ENCODE measurements at places on chromosomes 2 and 18.

- DNase-seq, result no peak
Measured at GRCh38 chr18:26738706-26739105, 126.8 kb downstream of the AQP4 start.

- no peak for DNase-seq
Measured at GRCh38 chr2:70381821-70382220, 80.0 kb upstream of the FAM136A start.

GRCh38 chr2:241853651-241854341 lies 4.9 kb downstream of the PDCD1 start:
- no peak for DNase-seq

DNA sequence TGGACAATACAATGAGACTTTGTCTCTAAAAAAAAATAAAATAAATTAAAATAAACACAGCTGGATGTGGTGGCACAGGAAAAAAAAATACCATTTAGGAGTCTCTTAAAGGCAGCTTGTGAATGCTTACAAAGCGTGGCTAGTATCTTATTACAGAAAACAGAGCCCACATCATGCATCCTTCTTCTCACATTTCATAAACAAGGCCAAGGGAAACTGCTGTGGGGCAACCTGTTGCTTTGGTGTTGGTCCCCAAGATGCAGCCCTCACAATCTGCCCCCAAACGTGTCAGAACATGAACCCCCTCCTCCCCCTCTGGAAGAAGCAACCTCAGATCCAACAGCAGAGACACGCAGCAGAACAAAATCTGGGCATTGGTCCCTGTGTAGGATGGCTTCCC lies 2.6 kb downstream of the SLC14A1 start:
- no peak for DNase-seq

- DNase-seq, result no peak
Measured at GRCh38 chr2:11997142-11997541, 250.7 kb downstream of the LPIN1 start.

DNA sequence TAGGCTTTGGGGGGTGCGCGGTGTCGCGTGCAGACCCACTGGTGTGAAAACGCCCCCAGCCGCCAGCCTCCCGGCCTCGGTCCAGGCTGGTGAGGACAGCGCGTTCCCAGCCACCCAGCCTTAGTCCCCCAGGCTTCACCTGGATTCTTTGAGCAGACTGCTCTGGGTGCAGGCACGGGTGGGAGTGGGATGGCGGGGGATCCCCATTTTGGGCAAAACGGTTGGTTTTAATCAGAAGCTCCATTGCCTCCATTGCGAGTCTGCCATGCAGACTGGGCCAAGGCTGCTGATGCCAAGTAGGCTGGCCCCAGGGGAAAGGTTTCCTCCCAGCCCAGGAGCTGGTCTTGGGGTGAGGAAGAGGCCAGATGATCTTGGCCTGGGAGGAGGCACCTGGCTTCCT lies 445 bp downstream of the MLPH start:
- no peak for DNase-seq

GRCh38 chr18:12924616-12925015 lies 23.2 kb upstream of the SEH1L start:
- no peak for DNase-seq

DNA sequence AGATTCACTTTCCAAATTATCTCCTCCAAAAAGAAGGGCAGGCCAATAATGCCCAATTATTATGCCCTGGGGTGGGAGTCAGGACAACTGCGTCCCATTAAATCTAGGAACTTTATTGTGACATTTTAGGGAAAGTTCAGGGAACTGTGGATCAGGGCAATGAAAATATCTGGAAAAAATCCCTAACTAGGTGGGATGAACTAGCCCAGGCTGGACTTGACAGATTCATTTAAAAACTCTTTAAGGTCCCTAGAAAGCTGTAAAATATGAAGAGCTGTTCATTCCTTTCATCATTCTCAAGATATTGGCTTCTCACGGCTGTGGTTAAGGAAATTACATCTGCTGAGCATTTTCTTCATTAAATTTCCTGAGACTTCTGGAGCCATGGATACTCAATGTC lies 8.2 kb downstream of the CREG2 start:
- no peak for DNase-seq

- no peak for DNase-seq
Measured at GRCh38 chr2:14408695-14409094, 223.8 kb upstream of the LRATD1 start.

DNA sequence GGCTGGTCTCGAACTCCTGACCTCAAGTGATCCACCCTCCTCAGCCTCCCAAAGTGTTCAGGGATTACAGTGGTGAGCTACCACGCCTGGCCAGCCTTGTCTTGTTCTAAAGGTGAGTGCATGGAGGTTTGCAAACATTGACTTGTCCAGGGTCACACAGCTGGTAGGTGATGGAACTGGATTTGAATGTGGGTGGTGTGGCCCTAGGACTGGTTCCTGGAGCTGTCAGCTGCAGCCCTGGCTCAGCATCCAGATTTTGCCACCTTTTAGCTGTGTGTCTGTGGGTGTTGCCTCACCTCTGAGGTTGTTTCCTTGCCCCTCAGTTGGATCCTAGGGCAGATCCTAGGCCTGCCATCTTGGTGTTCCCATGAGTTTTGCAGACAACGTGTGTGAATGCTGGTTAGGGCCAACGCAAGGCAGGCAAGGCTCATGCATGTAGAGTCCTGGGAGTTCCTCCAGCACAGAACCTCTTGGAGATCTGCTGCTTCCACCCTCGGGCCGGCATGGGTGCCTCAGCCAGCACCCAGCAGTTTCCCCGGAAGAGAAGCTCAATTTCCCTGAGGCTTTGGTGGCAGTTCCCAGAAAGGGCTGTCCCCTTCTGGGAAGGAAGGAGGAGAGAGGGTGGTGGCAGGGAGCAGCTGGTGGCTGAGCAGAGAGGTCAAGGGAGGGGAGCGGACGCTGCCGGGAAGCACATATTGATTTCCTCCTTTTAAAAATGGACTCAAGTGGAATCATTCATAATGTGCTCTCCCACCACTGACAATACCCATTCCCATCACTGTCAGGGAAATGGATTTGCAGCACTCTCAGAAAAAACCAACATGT lies 127.6 kb upstream of the HS6ST1 start:
- DNase-seq, result no peak

GRCh38 chr18:63539904-63540510 lies 2.2 kb upstream of the SERPINB12 start:
- no peak for DNase-seq

- DNase-seq, result no peak
Measured at GRCh38 chr2:102771114-102771513, 9.3 kb downstream of the TMEM182 start.

DNA sequence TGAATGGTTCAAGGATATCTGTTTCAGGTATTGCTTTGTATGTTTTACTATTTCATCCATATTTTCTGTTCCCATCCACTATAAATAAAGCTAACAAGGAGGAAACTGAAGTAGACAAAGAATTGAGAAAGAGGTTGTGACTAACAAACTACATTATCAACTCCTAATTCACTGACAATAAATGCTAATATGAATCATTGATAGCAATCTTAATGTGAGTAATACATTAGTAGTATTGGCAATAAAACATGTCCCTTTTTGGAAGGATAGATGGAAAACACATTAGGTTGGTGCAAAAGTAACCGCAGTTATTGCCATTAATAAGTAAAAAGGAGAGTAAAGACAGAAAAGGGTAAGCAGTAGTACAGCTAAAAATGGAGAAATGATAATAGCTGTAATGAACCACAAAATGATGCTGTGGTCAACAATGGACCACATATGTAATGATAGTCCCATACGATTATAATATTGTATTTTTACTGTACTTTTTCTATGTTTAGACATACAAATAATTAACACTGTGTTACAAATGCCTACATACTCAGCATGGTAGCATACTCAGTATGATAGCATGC lies 104.7 kb downstream of the THADA start:
- no peak for DNase-seq

- no peak for DNase-seq
Measured at GRCh38 chr18:5424903-5425664, 118.7 kb downstream of the EPB41L3 start.

- DNase-seq, result no peak
Measured at GRCh38 chr2:88658881-88659537, 31.7 kb upstream of the EIF2AK3 start.

DNA sequence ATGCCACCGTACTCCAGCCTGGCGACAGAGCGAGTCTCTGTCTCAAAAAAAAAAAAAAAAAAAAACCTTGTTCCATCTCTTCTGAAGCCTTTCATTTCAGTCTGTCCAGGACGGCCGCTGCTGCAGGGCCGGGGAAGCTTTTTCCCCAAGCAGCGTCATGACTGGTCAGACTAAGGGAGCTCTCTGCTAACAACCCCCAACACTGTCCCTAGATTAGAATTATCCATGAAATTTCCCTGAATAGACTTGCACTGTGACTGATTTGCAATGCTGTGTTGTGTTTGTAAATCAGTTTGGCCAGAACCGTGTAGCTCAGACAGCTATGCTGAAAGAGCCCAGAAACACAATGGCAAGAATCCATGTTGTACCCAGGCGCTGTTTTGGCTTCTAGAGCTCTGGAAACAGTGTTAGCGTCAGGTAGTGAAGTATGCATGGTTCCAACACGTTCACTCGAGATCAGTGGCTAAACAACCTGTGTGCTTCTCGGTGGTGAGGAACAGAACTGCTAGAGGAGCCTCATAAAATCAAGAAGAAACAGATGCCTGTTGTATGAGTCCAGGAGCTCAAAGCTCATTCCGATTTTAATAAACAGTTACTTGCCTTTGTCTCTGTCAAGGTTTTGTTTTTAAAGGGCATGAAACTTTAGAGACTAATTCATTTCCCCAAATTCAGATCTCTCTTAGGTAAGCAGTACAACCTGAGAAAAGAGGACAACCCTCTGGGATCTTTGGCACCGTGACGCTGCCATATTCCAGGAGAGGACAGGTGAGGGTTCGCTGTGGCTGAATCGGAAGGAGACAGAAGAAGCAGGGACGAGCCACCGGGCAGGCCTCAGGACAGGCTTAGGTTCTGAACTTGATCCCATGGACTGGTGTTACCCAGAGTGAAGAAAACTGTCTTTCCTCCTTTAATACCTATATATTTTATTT lies 43.5 kb downstream of the GORASP2 start:
- DNase-seq, result no peak

- no peak for DNase-seq
Measured at GRCh38 chr2:10594011-10594410, 95.8 kb downstream of the NOL10 start.

DNA sequence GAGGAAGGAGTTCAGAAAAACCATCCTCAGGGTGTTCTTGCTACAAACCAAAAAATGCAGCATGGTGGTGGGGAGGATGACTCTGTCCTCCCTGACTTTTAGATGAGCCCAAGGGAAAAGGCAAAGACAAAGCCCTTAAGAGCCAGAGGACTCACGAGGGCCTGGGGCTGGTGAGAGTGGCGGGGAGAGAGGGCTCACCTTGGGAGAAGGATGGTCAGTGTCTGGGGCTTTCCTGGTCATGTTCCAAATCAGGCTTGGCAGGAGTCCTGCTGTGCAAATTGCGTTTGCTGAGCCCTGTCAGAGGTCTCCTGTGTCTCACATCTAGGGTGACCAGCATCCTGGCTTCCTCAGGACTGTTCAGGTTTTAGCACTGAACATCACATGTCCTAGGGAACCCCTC lies 4.7 kb downstream of the UGT1A1 start:
- DNase-seq, result no peak

DNA sequence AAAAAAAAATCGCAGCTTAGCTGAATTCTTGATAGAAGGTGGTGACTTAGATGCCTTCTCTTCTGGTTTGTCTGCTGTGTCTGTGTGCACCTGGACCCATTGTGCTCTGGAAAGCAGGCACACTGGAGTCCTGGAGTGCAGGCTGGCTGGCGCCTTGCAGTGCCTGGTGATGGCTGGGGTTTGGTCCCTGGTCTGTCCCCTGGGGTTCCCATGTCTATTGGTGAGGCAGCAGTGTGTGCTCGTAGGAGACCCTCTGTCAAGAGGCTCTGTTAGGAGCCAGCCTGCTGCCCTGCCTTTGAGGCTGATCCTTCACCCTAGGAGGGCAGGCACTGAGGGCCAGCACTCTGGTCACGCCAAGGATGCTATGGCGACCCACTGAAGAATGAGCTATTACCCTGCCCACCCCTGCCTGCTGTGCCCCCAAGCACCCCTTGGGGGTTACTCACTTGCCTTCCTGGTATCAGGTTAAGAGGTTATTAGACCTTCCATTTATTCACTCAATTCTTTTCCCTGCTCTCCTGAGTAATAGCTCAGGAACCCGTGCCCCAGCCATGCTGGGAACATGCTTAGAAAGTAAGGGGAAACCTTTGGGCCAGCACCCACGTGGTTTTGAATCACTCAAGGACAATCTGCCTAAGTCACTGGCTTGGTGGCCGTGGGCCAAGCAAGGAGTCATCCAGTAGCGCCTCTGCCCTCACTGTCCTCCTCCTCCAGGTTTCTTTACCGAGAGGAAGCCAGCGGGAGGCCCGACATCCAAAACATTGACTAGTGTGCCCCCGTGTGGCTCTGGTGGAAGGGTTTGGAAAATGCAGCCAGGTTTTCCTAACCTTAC lies 284.5 kb downstream of the PRKCE start:
- DNase-seq, result peak; percentile 34

DNA sequence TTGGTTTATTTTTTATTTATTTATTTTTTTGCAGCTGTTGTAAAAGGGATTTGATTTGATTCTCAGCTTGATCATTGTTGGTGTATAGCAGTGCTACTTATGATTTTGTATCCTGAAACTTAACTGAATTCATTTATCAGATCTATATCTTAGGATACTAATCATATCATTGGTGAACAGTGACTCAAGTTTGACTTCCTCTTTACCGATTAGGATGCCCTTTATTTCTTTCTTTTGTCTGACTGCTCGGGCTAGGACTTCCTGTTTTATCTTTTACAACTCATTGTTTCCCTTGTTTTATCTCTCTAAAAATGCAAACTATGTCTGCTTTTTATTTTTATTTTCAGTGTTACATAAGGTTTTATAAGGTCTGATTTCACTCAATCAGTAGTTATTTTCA lies 23.6 kb downstream of the SP100 start:
- no peak for DNase-seq

DNA sequence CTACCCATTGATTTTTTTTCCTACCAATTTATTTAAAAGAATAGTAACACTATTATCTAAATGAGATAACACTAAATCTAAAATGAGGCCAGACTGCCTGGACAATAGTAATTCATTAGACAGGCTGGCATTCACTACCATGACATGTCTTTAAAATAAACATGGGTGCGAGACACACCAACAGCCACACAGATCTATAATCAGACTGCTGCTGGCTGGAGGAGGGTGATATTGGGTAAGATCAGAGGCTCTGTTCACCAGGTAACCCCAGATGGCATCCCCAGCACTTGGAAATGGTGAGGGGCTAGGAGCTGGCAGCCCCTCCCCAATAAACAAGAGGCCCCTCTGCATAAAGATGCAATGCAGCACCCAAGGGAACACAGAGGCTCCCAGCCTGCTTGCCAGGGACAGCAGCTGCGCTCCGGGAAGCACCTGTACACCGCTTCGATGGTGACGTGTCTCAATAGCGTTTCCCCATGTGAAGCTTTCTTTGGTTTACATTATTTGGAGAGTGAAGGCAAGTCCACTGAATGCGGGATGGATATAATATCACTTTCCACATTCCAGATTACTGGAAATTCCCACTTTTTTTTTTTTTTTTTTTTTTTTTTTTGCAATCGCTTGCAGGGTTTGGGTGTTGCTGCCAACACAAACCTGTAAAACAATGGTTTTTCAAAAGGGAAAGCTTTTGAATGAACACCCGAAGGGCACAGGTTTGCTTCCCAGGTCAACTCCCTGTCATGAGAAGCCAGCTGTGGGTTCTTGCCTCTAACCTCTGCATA lies 159.0 kb downstream of the ZNF516 start:
- DNase-seq, result no peak

- DNase-seq, result no peak
Measured at GRCh38 chr2:85188852-85189251, 55.7 kb downstream of the TCF7L1 start.
